ENCODE measurements at places on chromosomes 2 and 18.

GRCh38 chr18:67261931-67262552 is 254.5 kb downstream of the DSEL start:
- DNase-seq: no peak

- no peak for DNase-seq
These were observed 169.4 kb downstream of the NEDD4L start for GRCh38 chr18:58213440-58213839.

GRCh38 chr2:109213646-109214433 is 84.8 kb downstream of the SH3RF3 start:
- DNase-seq: peak; percentile 42

DNA sequence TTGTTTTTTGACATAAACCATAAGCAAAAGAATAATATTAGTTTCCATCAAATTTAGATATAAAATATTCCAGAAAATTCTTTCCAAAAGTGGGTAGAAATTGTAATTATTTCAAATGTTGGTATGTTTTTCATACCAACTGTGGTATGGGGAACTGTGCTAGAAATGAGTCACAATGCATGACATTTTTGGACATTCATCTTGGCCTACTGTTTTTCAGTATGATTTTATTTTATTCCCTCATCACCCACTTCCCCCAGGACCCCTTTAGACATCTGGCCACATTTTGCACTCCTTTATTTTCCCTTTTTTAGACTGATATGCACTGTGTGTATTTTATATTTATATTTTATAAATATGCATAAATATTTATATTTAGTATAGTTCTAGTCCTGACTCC is 97.1 kb downstream of the DPP4 start:
- DNase-seq: no peak

DNA sequence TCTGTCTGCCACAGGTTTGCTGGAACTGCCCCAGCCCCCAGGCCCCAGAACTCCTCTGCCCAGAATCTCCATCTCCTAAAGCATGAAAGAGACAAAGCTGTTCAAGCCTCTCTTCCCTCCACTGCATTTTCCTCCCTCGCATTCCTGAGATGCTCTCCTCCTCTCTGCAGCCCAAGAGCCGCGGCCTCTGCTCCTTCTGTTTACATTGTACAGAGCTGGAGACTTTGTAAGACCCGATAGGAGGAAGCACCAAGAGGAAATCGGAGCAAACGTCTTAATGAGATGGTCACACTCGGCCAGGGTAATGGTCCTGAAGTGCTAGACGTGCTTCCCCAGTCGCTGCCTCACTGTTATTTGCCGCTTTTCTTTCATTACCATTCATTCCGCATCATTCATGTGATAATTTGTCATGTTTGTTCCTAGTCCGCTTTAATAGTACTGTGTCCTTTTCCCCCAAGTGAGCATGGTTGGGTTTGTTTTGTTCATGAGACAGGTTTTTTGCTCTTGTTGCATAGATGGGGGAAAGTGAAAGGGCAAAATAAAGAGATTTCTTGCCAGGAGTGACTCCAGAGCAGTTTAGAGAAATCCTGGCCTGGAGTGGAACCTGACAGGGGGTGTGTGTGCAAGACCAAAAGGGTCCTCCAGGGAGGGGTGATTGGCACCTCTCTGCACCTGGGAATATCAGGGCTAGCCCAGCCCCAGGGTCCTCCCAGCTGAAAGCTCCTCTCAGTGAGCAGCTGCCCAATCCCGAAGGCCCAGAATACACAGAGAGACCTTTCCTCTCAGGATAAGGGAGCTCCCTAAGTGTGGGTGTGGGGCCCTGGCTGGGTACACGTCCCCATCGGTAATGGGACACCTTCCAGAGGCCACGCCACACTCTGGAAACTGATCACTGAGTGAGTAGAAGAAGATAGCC is 44.9 kb upstream of the ID2 start:
- DNase-seq: no peak
